ENCODE measurements at places on chromosomes 1 and 21. TPM values are rescaled to one million over a fixed set of nuclear protein-coding genes. Genes with fewer than 3 reads are reported as not detected.

GRCh38 chr1:84845357-84845756 lies 47.6 kb downstream of the LPAR3 start:
- H3K4me3 ChIP-seq: no peak overlapping the region
- no peaks in the 10 kb centered on the region for H3K36me3 ChIP-seq
- no peaks in the 10 kb centered on the region for H3K4me1 ChIP-seq
- H3K27ac ChIP-seq: no peak overlapping the region
- DNase-seq: no peak
- no peaks in the 10 kb centered on the region for H3K27me3 ChIP-seq

DNA sequence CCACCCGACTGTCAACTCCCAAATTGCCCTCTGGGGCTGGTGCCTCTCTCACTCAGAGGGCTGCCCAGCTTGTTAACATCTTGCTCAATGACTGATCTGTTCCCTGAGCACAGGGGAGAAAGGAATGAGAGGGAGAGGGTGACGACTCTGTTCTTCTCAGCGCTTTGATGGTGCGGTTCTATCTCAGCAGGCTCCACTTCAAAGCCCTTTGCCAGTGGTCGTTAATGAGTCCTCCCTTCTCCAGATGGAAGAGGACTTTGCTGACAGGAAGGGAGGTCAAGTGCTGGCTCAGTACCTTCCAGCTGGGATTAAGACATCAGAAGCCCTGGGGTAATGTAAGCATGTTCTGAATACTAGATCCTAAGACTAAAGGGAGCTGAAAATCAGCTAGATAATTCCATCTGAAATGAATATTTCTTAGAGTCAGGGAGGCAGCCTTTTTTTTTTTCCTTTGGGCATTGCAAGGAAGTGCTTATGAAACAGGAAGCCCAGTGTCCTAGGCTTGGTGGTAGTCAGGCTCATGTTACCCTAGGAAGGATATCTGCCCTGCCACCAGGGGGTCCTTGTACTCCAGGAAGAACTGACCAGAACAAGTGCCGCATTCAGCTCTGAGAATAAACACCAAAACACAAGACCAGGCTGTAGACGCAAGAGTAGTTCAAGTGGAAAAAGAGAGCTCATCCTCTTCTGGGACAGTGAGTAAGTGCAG lies 4.7 kb downstream of the FMOD start:
- no peak for DNase-seq
- H3K27ac ChIP-seq: no peak overlapping the region

Gene CLEC20A
- total RNA-seq: not detected

DNA sequence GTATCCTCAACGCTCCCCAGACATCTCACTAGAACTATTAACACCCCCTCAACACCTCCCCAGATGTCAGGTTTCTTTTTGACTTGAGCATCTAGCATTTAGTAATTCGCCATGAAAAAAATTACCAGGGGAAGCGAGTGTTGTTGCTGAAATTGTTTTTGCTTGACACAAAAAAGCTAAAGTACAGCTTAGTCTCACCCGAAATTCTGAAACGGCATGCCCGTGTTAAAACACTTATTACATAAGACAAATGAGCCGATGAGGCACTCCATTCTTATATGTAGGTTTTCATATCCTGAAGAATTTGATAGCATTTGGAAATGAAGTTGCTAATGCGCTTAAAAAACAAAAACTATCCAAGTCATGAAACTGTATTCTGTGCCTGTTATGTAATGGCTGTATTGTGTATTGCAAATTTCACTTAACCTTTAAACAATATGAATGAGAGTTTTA lies 1.3 kb upstream of the NRIP1 start:
- no peaks in the 10 kb centered on the region for H3K36me3 ChIP-seq
- no peak for DNase-seq
- H3K27ac ChIP-seq: peak overlapping the region; percentile 99
- H3K27me3 ChIP-seq: no peaks in the 10 kb centered on the region
- no peaks in the 10 kb centered on the region for H3K4me1 ChIP-seq

All from ovary (tissue), 10 donors.